Stomach (tissue), 19 donors: ENCODE measurements at places on chromosomes 5 and 9. TPM values are rescaled to one million over a fixed set of nuclear protein-coding genes. Genes with fewer than 3 reads are reported as not detected.
A peak's percentile ranks its signal among the peaks of the same experiment; 100 is the strongest.

LAMC3 gene
- total RNA-seq: 9.6 TPM

FAM151B gene
- not detected for total RNA-seq

VCAN gene
- total RNA-seq: 33.8 TPM

PCDHB11 gene
- not detected for total RNA-seq

NUTM2F gene
- not detected for total RNA-seq

RIGI gene
- total RNA-seq: 3.1 TPM

- H3K4me1 ChIP-seq: peaks cover 18% of the 10 kb centered on the region
- H3K27me3 ChIP-seq: no peaks in the 10 kb centered on the region
- DNase-seq: no peak
These were observed 292.8 kb downstream of the ARHGEF28 start for GRCh38 chr5:73918791-73919221.

- H3K4me3 ChIP-seq: peak within 1 kb of the TSS; percentile 24
- no peak for DNase-seq
- H3K36me3 ChIP-seq: no peaks in the 10 kb centered on the region
- no peaks in the 10 kb centered on the region for H3K4me1 ChIP-seq
- no peak within 1 kb of the TSS for H3K27ac ChIP-seq
These were observed at the start of gene PCDHA7 for GRCh38 chr5:140833993-140834392. TSS of gene PCDHA7 (plus strand) at chr5:140834269. CDS start at chr5:140834384, 115 bp downstream.

DNA sequence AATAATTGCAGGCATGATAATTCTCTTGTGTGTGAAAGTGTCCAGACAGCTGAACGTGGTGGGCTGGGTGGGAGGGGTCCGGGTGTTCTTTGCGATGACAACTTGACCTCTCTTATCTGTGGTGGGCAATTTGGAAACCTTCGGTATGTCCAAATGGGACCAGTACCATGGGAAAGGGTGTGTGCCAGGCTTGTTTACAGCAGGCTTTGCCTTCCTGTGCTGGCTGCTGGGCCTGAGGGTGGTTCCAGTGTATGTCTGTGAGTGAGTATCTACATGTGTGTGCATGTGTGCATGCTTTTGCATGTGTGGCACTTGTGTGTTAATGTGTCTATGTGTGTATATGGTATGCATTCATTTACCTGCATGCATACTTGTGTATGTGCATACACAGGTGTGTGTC, 166.4 kb downstream of the GADD45G start:
- H3K36me3 ChIP-seq: no peaks in the 10 kb centered on the region
- no peaks in the 10 kb centered on the region for H3K4me1 ChIP-seq
- no peak overlapping the region for H3K4me3 ChIP-seq
- DNase-seq: no peak
- H3K27me3 ChIP-seq: no peaks in the 10 kb centered on the region

DNA sequence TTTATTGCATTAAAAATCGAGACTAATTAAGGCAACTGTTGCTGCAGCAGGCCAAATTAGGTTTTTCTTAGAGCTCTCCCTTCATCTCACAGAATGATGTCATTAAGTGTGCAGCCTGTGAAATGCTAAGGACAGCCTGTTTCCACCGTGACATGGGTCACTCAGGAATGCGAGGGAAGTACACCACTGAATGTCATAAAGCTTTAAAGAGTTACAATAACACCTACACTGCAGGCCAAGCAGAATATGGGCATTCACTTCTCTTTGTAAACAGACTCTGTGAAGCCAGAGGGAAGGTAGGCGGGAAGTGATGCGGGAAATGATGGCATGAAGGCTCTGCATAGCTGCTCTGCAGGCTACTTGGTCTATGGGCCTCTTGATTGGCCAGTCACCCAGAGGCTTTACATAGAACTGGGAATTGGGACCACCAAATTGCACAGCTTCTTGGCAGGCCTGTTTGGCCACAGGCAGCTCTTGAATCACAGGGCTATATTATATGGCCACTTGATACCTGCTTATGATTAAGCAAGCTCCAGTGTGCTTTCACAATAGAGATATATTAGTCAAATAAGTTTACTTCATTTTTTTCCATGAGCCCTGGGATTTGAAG, 28.4 kb upstream of the AOPEP start:
- peak; percentile 45 for DNase-seq
- no peaks in the 10 kb centered on the region for H3K36me3 ChIP-seq
- H3K27ac ChIP-seq: no peak overlapping the region
- H3K27me3 ChIP-seq: no peaks in the 10 kb centered on the region
- peaks cover 19% of the 10 kb centered on the region for H3K4me1 ChIP-seq

DNA sequence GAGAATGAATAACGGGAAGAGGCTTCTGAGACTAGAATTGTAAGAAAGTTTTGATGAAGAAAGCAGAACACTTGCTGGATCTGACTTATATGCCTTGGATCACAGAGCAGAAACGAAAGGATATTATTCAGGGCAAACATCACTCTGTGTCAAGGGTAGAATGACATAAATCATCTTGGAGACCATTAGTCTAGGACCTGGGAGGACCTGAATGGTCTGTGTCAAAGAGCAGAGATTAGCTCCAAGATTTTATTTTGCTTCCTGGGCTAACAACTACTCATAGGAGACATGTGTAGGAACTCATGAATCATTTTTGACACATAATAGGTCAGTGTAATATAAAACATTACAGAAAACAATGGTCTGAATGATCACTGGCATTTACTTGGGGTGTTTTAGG, 417.9 kb downstream of the SLCO4C1 start:
- H3K4me3 ChIP-seq: no peak overlapping the region
- H3K36me3 ChIP-seq: no peaks in the 10 kb centered on the region
- DNase-seq: peak; percentile 7
- no peaks in the 10 kb centered on the region for H3K4me1 ChIP-seq
- no peaks in the 10 kb centered on the region for H3K27me3 ChIP-seq

- no peaks in the 10 kb centered on the region for H3K36me3 ChIP-seq
- no peak overlapping the region for H3K27ac ChIP-seq
- DNase-seq: no peak
- H3K4me1 ChIP-seq: no peaks in the 10 kb centered on the region
- H3K27me3 ChIP-seq: no peaks in the 10 kb centered on the region
These were observed 116.9 kb downstream of the C5orf15 start for GRCh38 chr5:133851521-133851920.
